Naive thymus-derived CD8-positive, alpha-beta T cell (primary cell): ENCODE measurements at places on chromosomes 2 and 18. TPM values are rescaled to one million over a fixed set of nuclear protein-coding genes. Genes with fewer than 3 reads are reported as not detected.

Gene CDH2
- total RNA-seq: not detected

DNA sequence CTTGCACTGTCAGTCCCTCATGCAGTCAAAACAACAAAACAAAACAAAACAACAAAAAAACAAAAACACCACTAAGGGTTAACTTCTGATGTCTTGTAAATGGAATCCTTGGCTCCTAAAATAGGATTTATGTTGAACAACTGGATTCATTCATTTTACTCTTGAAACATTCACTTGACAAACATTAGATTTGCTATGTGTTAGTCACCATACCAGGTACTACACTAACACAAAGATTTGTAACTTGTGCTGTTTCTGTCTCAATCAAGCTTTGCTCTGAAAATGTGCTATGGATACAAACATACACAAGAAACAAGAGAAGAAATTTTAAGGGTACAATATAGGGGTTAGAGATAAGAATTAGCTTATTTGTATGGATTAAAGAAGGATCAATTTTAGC lies 812.8 kb downstream of the LRP1B start:
- H3K4me1 ChIP-seq: no peaks in the 10 kb centered on the region
- no peak overlapping the region for H3K4me3 ChIP-seq
- no peak for DNase-seq
- no peaks in the 10 kb centered on the region for H3K36me3 ChIP-seq
- no peaks in the 10 kb centered on the region for H3K27me3 ChIP-seq
- H3K27ac ChIP-seq: no peak overlapping the region

DNA sequence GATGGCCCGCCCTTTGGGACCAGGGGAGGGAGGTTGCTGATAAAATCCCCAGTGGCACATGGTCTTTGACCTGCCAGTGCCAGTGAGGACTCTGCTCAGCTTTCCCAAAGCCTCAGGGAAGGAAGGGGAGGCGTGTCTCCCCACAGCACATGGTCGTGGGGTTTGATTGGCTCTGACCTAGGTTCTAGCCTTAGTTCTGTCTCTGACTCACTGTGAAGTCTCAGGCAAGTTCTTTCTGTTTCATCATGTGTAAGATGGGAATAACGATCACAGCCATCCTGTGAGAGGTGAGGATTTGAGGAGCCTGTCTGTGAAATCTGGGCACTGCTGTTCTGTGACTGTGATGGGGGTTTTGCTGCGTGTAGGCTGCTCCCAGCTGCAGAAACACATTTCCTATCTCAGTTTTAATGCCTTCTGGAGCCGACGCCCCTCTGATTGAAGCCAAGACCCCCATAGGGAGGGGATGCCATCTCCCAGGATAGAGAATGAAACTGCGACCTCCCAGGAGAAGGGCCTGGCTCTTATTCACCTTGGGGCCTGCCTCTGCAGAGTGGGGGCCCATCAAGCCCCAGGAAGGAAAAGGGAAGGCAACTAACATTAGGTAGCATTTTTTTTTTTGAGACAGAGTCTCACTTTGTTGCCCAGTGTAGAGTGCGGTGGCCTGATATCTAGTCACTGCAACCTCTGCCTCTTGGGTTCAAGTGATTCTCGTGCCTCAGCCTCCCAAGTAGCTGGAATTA lies 84.0 kb downstream of the DDX1 start:
- H3K36me3 ChIP-seq: no peaks in the 10 kb centered on the region
- no peak overlapping the region for H3K4me3 ChIP-seq
- no peak overlapping the region for H3K27ac ChIP-seq
- no peaks in the 10 kb centered on the region for H3K4me1 ChIP-seq

- H3K27me3 ChIP-seq: no peaks in the 10 kb centered on the region
- H3K27ac ChIP-seq: peak overlapping the region; percentile 72
- H3K4me1 ChIP-seq: peaks cover 22% of the 10 kb centered on the region
- H3K4me3 ChIP-seq: no peak overlapping the region
- H3K36me3 ChIP-seq: peaks cover 7% of the 10 kb centered on the region
- no peak for DNase-seq
Observed at GRCh38 chr2:47067788-47068407, 87.2 kb downstream of the STPG4 start.
